ENCODE measurements at places on chromosomes 4 and X.

GRCh38 chr4:146709956-146710355 lies 71.3 kb downstream of the POU4F2 start:
- no peak overlapping the region for H3K4me3 ChIP-seq
- no peak for DNase-seq
- H3K36me3 ChIP-seq: no peaks in the 10 kb centered on the region
- no peak overlapping the region for H3K27ac ChIP-seq
- peaks cover 5% of the 10 kb centered on the region for H3K27me3 ChIP-seq
- no peaks in the 10 kb centered on the region for H3K4me1 ChIP-seq

DNA sequence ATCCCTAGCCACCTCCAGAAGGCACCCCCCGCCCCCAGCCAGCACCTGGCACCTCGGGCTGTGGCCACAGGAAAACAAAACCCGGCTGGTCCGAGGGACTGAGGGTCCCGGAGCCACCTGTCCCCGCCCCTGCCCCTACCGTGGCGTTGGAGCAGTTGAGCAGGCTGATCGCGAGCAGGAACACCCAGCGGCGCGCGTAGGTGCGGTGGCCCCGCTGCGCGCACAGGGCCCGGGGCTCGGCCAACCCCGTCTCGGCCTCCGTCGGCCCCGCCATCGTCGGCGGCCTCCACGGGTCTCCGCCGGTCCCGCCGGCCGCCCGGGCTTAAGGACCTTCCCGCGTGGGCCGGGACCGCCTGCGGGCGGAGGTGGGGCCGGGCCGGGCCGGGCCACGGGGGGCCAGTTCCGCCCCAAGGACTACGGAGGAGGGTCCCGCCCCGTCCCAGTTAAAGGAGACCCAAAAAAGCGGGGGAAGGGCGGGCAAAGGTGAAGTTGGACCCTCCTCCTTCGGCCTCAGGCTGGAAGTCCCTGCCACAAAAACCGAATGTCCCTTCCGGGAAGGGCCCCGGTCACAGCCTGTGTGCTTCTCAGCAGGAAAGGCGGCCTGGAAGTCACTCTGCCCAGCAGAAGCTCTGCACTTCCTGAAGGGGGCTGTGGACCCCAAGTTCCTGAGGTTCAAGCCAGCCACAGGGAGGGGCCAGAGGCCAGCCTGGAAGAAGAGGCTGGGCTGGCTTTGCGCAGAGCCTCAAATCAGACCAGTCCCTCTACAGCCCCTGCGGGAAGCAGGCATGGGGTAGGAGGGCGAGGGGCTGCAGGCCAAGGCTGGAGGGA lies at the start of gene SLC49A3:
Gene SLC49A3 (minus strand): TSS at position 298 of the 828 bp plus-strand sequence. CDS start 24 bp downstream, at position 274.
- no peak for DNase-seq
- H3K36me3 ChIP-seq: no peaks in the 10 kb centered on the region
- peaks cover 8% of the 10 kb centered on the region for H3K4me1 ChIP-seq
- peaks cover 19% of the 10 kb centered on the region for H3K27me3 ChIP-seq

DNA sequence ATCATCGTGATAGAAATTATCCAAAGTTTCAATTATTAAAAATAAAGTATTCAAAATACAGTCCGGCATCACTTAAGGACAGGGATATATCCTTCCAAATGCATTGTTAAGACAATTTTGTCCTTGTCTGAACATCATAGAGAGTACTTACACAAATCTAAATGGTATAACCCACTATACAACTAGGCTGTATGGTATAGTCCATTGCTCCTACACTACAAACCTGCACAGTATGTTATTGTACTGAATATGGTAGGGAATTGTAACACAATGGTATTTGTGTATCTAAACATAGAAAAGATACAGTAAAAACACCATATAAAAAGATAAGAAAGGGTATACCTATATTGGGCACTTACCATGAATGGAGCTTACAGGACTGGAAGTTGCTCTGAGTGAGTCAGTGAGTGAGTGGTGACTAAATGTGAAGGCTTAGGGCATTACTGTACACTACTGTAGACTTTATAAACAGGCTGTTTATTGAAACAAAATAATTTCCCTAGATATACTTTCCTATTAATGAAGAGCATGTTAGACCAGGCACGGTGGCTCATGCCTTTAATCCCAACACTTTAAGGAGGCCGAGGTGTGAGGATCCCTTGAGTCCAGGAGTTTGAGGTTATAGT lies 44.8 kb upstream of the PTPN13 start:
- H3K27me3 ChIP-seq: no peaks in the 10 kb centered on the region
- no peak for DNase-seq
- no peaks in the 10 kb centered on the region for H3K4me1 ChIP-seq
- H3K27ac ChIP-seq: no peak overlapping the region
- H3K36me3 ChIP-seq: no peaks in the 10 kb centered on the region
- no peak overlapping the region for H3K4me3 ChIP-seq

- H3K36me3 ChIP-seq: no peaks in the 10 kb centered on the region
- H3K27ac ChIP-seq: no peak overlapping the region
- no peaks in the 10 kb centered on the region for H3K4me1 ChIP-seq
- no peak for DNase-seq
These were observed 86.2 kb upstream of the HS3ST1 start for GRCh38 chr4:11514779-11515419.

DNA sequence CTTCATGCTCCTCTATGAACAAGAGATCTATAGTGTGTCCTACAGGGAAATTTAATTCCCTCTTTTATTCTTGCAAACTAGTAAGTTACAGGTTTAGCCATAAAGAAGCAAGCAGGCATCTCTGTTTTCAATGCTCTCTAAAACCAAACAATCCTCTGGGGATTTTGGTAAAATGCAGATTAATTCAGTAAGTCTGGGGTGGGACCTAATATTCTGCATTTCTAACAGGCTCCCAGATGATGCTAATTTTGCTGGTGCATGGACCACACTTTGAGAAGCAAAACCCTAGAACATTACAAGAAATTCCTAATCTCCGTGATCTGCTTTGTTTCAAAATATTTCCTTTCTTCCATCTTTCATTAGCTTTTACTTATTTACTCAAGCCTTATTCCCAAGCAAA lies 344.9 kb downstream of the PACRGL start:
- no peak overlapping the region for H3K4me3 ChIP-seq
- H3K27me3 ChIP-seq: no peaks in the 10 kb centered on the region
- no peak for DNase-seq
- H3K27ac ChIP-seq: no peak overlapping the region
- no peaks in the 10 kb centered on the region for H3K4me1 ChIP-seq
- no peaks in the 10 kb centered on the region for H3K36me3 ChIP-seq

GRCh38 chr4:142566777-142567176 lies 279.3 kb downstream of the INPP4B start:
- no peaks in the 10 kb centered on the region for H3K27me3 ChIP-seq
- H3K4me3 ChIP-seq: peak overlapping the region; percentile 82
- no peaks in the 10 kb centered on the region for H3K36me3 ChIP-seq
- H3K4me1 ChIP-seq: peaks cover 14% of the 10 kb centered on the region
- DNase-seq: no peak
- peak overlapping the region; percentile 92 for H3K27ac ChIP-seq

- H3K4me3 ChIP-seq: no peak overlapping the region
- no peaks in the 10 kb centered on the region for H3K36me3 ChIP-seq
- no peak overlapping the region for H3K27ac ChIP-seq
- H3K27me3 ChIP-seq: peaks cover 9% of the 10 kb centered on the region
- DNase-seq: no peak
These were observed 32.4 kb upstream of the KIT start for GRCh38 chr4:54625391-54625790.

DNA sequence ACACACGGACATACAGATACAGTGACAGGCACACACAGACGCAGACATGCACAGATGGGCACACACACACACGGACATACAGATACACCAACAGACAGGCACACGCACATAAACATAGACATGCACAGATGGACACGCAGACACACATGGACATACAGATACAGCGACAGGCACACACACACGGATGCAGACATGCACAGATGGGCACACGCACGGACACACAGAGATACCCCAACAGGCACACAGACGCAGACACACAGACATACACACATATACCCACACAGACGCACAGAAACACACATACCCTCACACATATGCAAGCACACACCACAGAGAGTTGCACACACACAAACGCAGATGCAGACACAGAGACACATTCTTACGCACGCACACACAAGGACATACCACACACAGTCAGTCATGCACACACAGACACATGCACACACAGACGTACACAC lies 24.4 kb upstream of the SLC25A6 start:
- H3K4me1 ChIP-seq: no peaks in the 10 kb centered on the region
- H3K4me3 ChIP-seq: no peak overlapping the region
- no peak overlapping the region for H3K27ac ChIP-seq
- peaks cover 9% of the 10 kb centered on the region for H3K36me3 ChIP-seq
- no peaks in the 10 kb centered on the region for H3K27me3 ChIP-seq

DNA sequence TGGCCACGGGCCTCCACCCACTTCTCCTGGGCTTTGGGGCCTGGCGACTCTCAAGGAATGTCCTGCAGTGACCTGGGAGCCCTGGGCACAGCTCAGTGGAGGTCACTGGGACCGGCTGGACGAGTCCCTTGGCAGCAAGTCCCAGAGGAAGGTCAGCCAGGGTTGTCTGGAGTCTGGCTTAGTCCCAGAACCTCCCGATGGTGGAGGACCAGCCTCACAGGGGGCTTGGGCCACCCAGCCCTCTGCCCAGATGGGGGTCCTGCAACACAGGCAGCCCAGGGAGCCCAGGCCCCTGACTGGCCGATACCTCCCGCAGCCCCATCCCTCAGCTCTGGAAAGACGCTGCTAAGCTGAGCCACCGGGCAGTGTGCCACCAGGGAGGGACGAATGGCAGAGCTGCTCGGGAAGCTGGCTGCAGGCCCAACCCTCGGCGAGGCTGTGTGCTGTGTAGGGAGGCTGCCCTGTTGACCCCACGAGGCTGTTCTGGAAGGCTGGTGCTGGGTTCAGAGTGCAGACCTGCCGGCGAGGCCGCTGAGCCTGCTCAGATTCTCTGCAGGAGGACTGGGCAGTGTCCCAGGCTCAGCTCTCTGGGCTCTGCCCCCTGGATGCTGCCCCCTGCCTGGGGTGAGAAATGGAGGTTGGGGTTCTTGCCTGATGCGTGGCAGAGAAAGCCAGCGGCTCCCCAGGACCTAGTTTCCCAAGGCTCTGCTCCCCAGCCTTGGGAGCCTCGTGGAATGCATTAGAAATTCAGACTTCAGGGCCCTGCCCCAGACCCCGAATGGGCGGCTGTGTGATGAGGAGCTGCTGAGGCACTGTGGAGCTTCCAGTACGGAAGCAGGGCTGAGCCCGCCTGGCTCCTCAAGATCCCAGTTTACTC lies 61.7 kb downstream of the ADRA2C start:
- no peak overlapping the region for H3K4me3 ChIP-seq
- no peak for DNase-seq
- no peaks in the 10 kb centered on the region for H3K4me1 ChIP-seq
- no peak overlapping the region for H3K27ac ChIP-seq
- peaks cover 6% of the 10 kb centered on the region for H3K36me3 ChIP-seq

- H3K36me3 ChIP-seq: peaks cover 26% of the 10 kb centered on the region
- peaks cover 54% of the 10 kb centered on the region for H3K4me1 ChIP-seq
- H3K27ac ChIP-seq: peak overlapping the region; percentile 97
These were observed 211.8 kb upstream of the PSAPL1 start for GRCh38 chr4:7646384-7647061.

GRCh38 chrX:42803320-42803719 lies 25.4 kb upstream of the PPP1R2C start:
- H3K4me1 ChIP-seq: no peaks in the 10 kb centered on the region
- H3K4me3 ChIP-seq: no peak overlapping the region
- no peak overlapping the region for H3K27ac ChIP-seq
- DNase-seq: no peak
- H3K27me3 ChIP-seq: no peaks in the 10 kb centered on the region

- H3K4me1 ChIP-seq: no peaks in the 10 kb centered on the region
- H3K27me3 ChIP-seq: no peaks in the 10 kb centered on the region
- no peak overlapping the region for H3K27ac ChIP-seq
- DNase-seq: no peak
- H3K4me3 ChIP-seq: no peak overlapping the region
These were observed 27.8 kb upstream of the CD99L2 start for GRCh38 chrX:150926304-150926703.

DNA sequence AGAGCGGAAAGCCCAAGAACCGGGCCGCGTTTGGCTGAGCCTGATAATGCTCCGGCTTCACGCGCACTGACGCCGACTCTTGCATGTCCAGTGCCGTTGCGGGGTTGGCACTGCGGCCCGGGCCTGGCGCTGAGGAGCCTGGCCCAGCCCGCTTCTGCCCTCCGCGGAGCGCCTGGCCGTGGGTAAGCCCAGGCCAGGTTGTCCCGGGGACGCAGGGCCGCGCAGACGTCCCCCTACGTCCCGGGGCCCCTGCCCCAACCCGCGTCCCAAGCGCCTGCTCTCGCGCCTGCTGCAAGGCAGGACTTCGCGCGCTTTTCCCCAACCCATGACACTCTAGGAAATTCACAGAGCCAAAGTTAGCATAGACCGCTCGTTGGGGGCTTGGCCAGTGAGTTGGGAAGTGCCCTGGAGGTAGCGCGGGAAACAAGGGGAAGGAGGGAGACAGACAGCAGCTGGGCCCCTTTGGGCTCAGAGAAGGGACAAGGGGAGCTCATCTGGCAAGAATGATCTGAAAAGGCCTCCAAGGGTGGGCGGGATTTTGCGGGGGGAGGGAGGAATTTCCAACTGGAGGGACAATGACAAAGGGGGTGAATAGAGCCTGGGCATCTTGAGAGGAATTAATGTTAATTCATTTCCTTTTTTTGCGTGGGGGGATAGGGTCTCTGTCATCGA lies 665 bp upstream of the LRPAP1 start:
- DNase-seq: no peak
- H3K27ac ChIP-seq: peak overlapping the region; percentile 96
- peak overlapping the region; percentile 97 for H3K4me3 ChIP-seq
- H3K27me3 ChIP-seq: peaks cover 8% of the 10 kb centered on the region
- H3K36me3 ChIP-seq: peaks cover 38% of the 10 kb centered on the region

- H3K27ac ChIP-seq: no peak overlapping the region
- DNase-seq: no peak
- no peaks in the 10 kb centered on the region for H3K27me3 ChIP-seq
These were observed 35.2 kb upstream of the SLC2A9 start for GRCh38 chr4:10056334-10057022.

- H3K4me1 ChIP-seq: peaks cover 14% of the 10 kb centered on the region
- no peak for DNase-seq
- no peak overlapping the region for H3K4me3 ChIP-seq
- H3K36me3 ChIP-seq: no peaks in the 10 kb centered on the region
These were observed 107.4 kb downstream of the DDIT4L start for GRCh38 chr4:100082852-100083251.

DNA sequence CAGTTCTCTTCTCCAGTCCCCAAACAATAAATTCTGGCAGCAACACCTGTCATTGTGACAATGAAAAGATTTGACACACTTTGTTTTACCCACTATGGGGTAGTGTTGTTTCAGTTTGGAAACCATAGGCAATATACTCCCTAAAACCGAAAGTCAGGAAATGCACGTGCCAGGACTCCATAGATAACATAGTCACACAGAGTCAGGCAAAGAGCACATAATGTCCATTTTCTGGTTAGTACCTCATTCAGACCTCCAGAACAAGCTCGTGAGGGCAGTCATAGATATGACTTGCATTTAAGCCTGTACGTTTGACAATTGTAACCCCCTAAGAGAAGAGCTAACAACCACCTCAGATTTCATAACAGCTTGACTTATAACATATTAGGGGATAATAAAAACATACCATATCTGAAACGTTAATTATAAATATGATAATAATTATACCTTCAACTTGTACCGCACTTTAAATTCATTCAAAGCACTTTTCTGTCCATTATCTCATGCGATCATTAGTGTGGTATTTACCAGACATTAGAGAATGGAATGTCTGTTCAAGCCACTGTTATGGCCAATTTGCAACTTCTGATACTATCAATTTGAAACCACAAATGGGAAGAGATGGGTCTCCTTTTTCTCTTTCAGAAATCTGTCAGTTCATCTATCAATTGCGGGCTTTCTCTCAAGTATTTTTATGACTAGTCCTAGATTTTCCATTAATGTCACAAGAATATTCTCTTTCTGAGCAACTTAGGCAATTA lies 147.4 kb downstream of the LDB2 start:
- no peaks in the 10 kb centered on the region for H3K36me3 ChIP-seq
- no peak overlapping the region for H3K4me3 ChIP-seq
- H3K27me3 ChIP-seq: no peaks in the 10 kb centered on the region
- DNase-seq: no peak
- no peak overlapping the region for H3K27ac ChIP-seq
- no peaks in the 10 kb centered on the region for H3K4me1 ChIP-seq
